ENCODE measurements at places on chromosomes 7 and 10.

DNA sequence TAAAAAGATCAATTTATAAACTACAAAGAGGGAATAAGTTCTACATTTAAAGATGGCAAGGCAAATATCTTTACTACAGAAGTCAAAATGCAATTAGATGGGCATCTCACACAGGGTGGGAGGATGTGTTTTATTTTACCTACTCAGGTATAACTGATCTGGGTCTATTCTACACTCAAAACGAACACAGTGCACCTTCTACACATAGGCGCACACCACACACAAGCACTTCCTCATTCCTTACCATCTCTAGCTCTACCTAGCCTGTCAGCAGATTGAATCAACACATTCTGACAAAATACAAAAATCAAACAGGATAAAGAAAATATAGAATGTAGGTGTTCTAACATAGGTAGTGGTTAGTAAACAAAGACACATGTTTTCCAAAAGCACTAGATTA is 64.8 kb downstream of the SGCE start:
- DNase-seq, result no peak

- no peak for DNase-seq
Observed at GRCh38 chr7:147170341-147171012, 1053.9 kb downstream of the CNTNAP2 start.

- no peak for DNase-seq
Observed at GRCh38 chr10:130740166-130740565, 571.4 kb downstream of the TCERG1L start.

DNA sequence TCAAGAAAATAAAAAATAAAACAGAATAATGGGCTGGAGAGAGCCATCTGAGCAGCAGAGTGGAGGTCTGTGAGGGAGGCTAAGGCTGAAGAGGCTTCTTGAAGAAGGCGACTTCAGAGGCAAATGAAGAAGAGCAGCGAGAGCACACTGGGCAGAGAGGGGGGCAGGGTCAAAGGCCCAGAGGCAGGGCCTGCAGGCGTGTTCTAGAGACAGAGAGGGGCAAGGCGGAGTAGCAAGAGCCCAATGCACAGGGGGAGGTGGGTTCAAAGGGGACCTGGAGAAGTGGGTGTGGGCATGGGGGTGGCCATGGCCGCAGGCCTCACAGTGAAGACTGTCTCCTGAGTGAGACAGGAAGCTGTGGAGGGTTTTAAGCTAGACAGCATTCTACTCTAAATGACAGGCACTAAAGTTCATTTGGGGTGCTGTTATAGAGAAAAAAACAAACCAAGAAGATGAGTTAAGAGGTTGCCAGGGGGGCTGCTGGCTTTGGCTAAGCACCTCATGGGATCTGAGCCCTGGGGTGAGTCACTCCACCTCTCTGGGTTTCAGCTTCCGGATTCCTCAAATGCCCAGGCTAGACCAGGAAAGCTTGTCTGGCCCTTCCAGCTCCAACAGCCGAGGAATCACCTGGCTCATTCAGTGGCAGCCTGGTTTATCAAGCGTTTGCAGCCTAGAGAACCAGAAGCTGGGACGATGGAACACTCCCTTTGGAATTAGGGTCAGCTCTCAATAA is 81.7 kb downstream of the DLG5 start:
- DNase-seq, result no peak

GRCh38 chr10:80421050-80421706 is 12.8 kb downstream of the PRXL2A start:
- no peak for DNase-seq

DNA sequence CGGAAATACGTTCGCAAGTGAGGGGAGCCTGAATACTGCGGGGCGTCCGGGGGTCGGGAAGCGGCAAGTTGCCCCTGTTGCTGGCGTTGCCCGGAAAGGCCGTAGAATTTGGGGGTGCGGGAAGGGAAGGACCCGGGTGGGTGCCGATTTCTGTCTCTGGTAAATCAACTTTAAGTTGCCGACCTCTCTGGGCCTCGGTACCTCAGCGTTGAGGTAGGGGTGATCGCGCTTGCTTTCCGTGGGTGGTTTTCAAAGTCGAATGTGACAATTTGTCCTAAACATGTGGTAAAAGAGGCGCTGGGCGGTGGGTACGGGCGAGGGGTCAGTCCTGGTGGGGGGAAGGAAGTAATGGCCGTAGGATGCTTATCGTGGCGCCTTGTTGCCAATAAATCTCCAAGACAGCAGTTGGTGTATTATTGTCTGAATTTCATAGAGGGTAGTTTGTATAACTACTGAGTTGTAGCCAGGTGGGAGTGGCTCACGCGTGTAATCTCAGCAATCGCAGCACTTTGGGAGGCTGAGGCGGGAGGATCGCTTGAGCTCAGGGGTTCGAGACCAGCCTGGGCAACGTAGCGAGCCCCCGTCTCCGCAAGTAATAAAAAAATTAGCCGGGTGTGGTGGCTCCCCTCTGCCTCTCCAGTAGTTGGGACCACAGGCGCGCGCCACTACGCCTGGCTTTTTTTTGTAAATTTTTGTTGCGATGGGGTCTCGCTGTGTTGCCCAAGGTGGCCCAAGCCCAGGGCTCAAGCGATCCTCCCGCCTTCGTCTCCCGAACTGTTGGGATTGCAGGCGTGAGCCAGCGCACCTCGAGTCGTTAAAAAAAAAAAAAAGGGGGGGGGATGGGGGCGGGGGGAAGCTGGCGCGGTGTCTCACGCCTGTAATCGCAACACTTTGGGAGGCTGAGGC is 644 bp downstream of the BUD23 start:
- DNase-seq, result no peak

GRCh38 chr7:110448918-110449317 is 642.0 kb upstream of the LRRN3 start:
- no peak for DNase-seq

DNA sequence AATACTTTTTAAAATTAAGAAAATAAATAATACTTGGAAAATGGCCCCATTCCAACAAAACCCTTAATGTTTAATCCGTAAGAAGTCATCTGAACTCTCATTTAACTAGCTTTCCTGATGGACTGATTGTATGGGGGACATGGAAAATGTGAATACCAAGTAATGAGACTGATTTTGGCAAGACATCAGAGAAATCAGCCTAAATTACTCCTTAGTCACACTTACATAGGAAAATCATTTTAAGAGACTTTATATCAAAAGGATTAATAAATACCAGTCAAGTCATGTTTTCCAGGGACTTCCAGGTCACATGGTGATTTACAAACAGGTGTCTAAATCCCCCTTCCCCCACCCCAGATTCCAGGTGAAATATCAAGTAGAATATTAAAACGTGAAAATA is 58.2 kb downstream of the GRM8 start:
- DNase-seq, result no peak

- DNase-seq, result no peak
Observed at GRCh38 chr7:47320296-47320695, 261.6 kb downstream of the TNS3 start.

GRCh38 chr10:25867321-25867720 is 66.7 kb upstream of the MYO3A start:
- no peak for DNase-seq

DNA sequence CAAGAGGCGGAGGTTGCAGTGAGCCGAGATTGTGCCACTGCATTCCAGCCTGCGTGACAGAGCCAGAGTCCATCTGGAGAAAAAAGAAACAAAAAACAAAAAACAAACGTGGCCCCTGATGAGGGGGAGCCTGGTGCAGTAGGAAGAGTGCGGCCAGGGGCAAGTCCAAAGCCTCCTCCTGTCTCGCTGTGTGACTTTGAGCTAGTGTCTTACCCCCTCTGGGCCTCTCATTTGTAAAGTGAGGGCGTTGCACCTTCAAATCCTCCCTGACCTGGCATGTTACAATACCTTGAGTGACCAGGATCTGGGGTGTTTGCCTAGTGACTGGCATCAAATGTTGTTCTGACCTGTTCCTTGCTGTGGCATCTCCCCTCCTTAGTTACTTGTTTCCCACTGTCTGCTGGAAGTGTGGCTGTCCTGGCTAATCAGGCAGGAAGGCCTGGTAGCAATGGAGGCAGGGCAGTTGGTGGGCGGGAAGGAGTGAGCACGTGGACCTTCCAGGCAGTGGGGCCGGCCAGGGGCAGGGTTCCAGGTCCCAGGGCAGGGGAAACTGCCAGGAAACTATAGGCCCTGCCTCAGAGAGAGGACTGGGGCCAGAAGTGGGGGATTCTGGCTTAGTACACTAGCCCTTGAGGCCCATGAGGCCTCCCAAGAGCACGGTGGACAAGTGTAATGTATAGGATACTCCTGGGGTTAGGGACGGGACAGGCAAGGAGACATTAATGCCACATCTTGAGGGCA is 24.5 kb upstream of the GOLGA7B start:
- DNase-seq, result no peak

DNA sequence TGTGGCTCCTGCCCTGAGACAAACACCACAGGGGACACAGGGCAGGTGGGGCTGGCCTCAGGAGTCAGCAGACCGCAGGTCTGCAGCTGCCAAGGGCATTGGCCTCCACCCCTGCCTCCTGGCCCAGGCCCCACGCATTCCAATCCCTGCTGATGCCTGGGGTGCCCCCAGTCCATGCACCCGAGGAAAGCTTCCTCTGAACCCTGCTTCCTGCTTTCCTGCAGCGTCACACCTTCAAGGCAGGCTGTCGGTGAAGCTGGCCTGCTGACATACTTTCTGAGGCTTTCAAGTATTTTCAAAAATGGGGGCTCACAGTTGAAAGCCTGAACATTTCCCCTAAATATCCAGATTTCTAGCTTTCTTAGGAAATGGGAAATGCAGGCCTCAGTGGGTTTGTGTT is 22.5 kb upstream of the ANTXRL start:
- DNase-seq, result no peak

DNA sequence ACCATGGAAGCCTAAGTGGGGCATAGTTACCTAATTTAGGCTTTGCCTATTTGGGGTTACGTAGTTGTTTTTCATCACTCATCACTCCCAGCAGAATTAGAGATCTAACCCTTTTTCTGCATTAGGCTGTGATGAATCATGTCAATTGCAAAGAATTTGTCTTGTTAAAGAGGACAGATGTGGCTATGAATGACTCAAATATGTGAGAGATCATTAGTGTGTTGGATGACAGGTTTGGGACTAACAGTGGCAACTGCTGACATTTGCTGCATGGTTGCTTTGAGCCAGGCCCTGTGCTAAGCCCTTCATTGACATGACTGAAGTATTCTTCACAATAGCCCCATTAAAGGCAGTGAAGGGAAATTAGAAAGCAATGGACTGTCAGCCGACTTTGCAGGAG is 83.4 kb upstream of the BMPER start:
- DNase-seq, result no peak

DNA sequence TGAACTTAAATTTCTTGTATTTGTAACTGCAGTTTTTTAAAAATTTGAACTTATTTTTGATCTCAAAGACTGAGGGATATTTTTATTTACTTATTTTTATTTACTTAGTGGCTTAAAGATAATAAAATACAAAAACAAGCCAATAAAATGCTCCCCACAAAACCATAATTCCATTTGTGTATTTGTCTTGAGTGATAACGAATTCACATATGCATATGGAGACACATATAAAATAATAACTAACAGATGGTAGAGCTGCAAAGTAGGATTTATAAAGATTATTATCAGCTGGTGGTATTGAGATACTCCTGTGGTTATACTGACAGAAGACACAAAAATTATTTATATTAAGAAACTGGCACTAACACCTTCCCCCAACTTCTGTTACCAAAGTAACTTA is 90.2 kb upstream of the RPA3 start:
- DNase-seq, result no peak

DNA sequence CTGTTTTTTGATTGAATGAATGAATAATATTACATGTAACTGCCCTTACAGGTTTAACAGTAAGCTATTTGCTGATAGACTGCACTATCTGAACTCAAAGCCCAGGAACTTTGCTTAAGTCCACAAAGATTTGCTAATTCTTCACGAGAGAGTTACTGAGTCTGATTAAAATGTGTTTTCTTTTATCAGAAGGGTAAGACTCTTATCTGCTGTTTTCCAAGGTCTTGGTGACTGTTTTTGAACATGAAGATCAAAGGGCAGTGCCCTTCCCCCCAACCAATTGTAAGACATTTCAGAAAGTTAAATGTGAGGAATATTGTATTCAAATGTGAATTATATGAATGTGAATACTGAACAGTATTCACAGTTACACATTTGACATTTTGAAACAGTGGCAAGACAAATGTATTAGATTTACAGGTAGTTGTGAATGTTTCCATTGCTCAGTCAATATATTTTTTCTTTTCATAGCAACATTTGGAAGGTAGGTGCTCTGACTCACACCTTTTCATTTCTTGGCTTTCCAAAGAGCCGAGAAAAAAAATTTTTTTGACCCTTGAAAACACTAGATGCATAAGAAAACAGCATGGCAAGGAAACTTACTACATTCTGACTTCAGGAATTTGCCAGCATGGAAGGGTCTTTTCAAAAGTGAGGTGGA is 62.7 kb downstream of the DKK1 start:
- no peak for DNase-seq

- DNase-seq, result no peak
Observed at GRCh38 chr10:47363781-47364180, 15.6 kb downstream of the RBP3 start.

DNA sequence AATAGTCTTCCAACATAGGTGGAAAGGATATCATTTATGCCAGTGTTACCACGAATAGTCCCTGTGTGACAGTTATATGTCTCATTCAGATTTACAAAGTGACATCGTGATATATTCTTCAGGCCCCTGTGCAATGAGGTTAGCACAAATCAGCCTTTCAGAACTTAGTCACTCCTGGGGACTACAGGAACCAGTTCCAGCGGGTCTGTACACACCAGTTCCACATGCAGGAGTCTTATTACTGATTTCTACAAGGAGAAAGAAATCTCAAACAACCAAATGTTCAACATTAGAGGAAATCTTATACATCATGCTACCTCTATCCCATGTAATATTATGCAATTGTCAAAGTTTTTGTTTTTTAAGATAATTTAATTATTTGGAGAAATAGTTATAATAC is 4.4 kb upstream of the WDR91 start:
- no peak for DNase-seq

DNA sequence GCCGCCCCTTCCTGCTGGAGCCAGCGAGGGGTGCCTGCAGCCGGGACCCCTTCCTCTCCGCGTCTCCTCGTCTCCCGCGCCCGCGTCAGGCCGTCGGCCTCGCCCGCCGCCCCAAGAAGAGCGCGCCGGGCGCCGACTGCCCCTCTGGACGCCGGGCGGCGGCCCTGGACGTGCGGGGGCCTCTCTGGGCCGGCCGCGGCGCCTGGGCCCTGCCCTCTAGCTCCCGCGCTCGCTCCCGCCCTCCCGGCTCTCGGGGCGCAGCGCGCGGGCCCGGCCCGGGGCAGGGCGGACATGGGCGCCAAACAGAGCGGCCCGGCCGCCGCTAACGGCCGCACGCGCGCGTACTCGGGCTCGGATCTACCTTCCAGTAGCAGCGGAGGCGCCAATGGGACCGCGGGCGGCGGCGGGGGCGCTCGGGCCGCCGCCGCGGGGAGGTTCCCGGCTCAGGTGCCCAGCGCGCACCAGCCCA is 704 bp downstream of the ZNRF2 start:
- no peak for DNase-seq

- no peak for DNase-seq
Observed at GRCh38 chr10:30188556-30189237, 129.3 kb upstream of the JCAD start.
